ENCODE measurements at places on chromosomes 12 and 14.

GRCh38 chr12:102776041-102776440 lies 141.0 kb downstream of the PAH start:
- DNase-seq, result no peak

- DNase-seq, result no peak
These were observed 596.1 kb downstream of the ETNK1 start for GRCh38 chr12:23221066-23221465.

DNA sequence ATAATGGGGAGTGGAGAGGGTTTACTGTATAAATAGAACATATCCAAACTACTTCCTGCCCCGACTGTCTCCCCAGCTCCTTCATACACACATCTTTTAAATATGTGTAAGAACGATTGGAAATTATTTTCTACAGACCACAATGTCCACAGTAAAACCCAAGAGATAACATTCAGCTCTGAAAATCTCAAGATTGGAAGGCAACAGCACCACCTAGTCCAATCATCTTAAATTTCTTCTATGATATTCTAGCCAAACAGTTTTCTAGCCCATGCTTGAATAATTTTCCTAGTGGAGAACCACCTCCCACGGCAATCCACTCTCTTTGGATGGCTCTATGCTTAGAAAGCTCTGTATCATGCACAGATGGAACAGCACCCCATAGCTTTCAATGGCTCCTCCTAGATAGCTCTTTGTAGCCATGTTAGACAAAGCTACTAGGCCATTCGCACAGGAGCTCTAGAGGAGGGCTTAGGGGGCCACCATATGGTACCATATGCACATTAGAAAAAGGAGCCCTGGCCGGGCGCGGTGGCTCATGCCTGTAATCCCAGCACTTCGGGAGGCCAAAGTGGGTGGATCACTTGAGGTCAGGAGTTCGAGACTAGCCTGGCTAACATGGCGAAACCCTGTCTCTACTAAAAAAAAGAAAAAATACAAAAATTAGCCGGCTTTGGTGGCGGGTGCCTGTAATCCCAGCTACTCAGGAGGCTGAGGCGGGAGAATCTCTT lies 18.1 kb downstream of the VDR start:
- DNase-seq, result no peak

DNA sequence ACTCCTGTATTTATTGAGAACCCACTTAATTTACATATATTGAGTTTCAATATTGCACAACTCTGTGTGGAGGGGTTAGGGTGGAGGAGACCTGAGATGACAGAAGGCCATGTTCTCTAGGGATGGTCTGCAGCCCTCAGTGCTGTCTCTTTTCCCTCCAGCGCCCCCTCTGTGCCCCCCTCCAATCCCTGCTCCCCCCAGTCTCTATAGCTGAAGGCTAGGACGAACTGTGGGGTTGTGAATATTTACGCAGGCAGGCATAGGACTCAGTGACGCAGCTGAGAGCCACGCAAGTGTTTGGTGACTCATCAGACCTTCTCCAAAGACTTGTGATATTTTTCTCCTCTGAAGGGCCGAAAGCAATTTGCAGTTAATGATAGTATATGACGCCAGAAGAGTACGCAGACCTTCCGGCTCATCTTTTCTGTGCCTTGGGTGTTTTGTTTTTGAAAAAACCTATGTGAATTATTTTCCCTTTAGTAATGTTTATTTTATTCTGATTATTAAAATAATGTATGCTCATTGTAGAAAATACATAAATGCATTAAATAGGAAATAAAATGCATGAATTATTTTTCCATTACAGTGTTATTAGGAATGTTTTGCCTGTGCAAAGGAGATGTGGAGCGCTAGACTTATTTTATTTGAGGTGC lies 85.3 kb downstream of the SLC25A47 start:
- DNase-seq, result no peak

DNA sequence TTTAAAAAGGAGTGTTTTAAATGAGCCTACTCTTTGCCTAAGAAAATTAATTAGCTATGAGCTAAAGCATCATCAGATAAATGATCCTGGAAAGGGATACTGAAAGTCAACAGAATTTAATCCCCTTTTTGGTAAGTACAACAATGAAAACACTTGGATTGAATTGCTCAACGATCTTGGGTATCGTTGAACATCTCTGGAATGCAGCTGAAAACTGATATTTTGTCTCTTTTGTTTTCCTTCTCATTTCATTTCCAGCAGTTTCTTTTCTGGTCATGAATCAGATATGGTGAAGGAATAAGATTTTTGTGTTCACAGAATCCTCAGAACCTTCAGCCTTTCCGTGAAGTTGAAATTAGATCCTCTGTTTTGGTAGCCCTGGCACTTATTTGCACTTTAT lies 771.2 kb downstream of the FSCB start:
- DNase-seq, result no peak

DNA sequence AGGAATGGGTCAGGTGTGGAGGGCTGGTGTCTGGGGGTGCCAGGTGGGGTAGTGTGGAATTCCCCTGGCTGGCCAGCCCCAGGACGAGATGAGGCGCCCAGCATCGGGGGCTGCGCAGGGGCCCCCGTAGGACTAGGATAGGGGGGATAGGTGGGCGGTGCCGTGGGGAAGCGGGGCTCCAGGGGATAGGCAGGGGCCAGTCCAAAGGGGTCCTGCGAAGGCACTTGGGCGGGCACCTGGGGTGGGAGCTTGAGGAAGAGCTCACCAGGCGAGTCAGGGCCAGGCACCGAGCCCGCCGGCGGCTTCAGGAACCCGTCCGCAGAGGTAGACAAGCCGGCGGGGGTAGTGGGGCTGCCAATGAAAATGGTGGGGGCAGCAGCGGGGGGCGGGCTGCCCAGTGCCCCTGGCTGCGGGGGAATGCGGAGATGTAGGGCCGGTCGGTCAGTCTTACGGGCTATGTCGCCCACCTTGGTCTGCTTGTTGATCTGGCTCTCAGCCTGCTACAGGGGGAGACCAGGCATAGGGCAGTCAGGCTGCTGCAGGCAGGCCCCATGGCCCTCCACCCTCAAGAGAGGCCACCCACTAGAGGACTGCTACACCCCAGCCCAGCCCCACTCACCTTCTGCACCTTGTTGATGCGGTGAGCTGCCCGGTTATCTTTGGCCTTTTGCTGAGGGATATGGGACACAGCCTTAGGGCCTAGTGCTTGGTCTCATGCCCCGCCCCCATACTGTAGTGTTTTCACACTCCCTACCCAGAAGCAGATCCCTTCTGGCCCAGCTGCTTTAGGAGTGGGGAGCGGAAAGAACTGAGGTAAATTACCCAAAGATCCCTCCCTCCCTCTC lies 19.3 kb downstream of the KMT2D start:
- no peak for DNase-seq

DNA sequence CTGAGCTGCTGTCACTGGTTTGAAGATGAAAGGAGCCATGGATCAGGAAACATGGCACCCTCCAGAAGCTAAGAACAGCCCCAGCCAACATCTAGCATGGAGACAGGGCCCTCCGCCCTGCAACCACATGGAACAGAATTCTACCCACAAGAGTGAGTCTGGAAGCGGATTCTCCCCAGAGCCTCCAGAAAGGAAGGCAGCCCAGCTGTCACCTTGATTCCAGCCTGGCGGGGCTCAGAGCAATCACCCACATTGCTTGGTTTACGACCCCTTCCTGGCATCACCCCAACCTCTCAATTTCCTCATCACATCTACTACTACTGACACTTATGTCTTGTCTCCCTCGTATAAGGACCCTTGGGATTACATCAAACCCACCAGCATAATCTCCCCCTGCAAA lies 38.5 kb downstream of the OAS2 start:
- no peak for DNase-seq

DNA sequence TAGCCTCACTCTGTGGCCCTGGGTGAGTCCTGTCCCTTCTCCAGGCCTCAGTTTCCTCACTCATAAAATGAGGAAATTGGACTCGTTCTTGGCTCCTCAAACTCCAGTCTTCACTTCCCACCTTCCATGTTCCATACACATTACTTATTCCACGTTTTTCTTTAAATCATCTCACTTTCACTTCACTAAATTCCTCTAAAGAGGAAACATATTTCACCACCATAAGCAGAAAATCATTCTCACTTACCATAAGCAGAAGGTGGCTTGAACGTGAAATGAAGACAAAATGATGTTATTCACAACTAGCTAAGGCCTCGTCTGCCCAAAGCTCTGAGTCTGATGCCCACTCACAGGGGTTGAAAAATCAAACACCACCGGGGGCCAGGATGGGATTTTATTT lies 278.3 kb downstream of the ADGRD1 start:
- DNase-seq, result no peak

GRCh38 chr14:69096781-69097475 lies 56.0 kb downstream of the DCAF5 start:
- DNase-seq, result no peak

DNA sequence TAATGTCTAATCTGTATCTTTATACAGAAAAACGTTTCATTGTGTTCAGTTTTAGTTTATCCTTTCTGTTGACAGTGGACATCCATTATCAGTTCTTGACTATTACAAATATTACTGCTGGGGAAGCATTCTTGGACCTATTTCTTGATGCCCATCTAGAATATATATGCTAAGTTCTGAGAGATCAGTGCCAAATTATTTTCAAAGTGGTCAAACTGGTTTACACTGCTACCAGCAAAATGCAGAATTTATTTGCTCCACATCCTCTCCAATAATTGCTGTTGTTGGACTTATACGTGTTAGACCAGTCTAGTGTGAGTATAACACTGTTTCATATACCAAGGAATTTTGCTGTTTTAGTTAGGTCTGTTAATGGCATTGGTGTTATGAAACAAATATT lies 85.5 kb upstream of the TRAF3 start:
- no peak for DNase-seq

DNA sequence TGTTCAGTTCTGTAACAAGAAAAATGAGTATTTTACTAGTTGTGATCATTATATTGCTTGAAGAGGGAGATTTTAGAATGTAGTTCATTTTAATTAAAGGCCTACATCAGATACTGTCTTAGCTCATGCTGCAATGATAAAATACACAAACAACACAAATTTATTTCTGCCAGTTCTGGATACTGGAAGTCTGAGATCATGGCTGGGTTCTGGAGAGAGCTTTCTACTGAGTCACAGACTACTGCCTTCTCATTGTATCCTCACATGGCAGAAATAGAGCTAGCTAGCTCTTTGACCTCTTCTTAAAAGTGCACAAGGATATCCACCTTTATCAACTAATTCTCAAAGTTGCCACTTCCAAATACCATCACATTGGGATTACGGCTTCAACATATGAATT lies 53.8 kb downstream of the MIS18BP1 start:
- DNase-seq, result no peak

GRCh38 chr14:54711812-54712464 lies 145.0 kb downstream of the SAMD4A start:
- peak; percentile 32 for DNase-seq

- no peak for DNase-seq
These were observed 8.0 kb upstream of the GNPTAB start for GRCh38 chr12:101838628-101839323.

DNA sequence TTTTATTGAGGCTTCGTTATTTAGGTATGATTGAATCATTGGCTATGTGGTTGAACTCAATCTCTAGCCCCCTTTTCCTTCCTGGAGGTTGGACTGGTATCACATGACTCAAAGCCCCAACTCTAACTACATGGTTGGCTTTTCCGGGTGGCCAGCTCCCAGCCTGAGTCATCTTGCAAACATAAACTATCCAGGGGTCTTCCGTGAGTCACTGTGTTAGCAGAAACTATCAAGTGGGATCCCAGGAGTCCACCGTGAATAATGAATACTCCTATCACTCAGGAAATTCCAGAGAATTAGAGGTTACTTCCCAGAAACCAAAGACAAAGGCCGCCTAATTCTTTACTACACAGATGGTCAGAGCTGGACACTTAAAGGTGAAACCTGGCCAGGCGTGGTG lies 19.7 kb upstream of the PLEKHD1 start:
- no peak for DNase-seq

Measured in GDM1 (cell line).